Smooth muscle cell of the pulmonary artery (primary cell): ENCODE measurements at places on chromosomes 13 and 19. TPM values are rescaled to one million over a fixed set of nuclear protein-coding genes. Genes with fewer than 3 reads are reported as not detected.

CD209 gene
- total RNA-seq, result not detected in 2 replicates

ALG5 gene
- 20.2 and 29.7 TPM in 2 replicates for total RNA-seq

KCNJ14 gene
- 0.65 and 1.1 TPM in 2 replicates for total RNA-seq

CBLC gene
- total RNA-seq, result 0.07 TPM in 1 of 2 replicates, not detected in the other

FOSB gene
- 5.7 and 7.2 TPM in 2 replicates for total RNA-seq

GAPDHS gene
- not detected in 2 replicates for total RNA-seq

COMP gene
- total RNA-seq, result 0.53 and 2.5 TPM in 2 replicates

CASP14 gene
- not detected in 2 replicates for total RNA-seq

MATK gene
- total RNA-seq, result 0.13 TPM in 1 of 2 replicates, not detected in the other
